ENCODE measurements at places on chromosomes 12 and 14. TPM values are rescaled to one million over a fixed set of nuclear protein-coding genes. Genes with fewer than 3 reads are reported as not detected.

NELL2 gene
- total RNA-seq: 60.2 TPM

LUM gene
- not detected for total RNA-seq

NPFF gene
- total RNA-seq: not detected

AMIGO2 gene
- total RNA-seq: 16.2 TPM

DNA sequence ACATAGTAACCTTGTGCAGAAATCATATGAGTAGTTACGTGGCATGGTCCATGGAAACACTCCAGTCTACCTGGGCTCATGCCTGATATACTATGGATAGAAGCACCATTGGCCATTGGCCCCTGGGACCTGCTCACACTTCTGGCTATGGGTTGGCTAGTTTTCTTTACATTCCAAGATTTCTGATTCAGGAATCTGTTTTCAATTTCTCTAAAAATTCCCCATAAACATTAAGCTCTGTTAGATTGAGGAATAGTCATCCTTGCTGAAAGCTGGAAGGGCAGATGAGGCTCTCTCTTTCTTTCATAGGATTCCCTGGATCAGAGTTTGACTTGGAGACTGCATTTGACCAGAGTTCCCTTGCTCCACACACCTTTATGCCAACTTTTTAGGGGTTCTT lies 37.3 kb upstream of the RAP1B start:
- DNase-seq: no peak

GRCh38 chr14:104400355-104400754 lies 179.2 kb upstream of the C14orf180 start:
- DNase-seq: no peak

GRCh38 chr14:89862856-89863255 lies 91.7 kb downstream of the EFCAB11 start:
- DNase-seq: no peak

GRCh38 chr12:99436584-99436983 lies 211.0 kb upstream of the GARIN6 start:
- no peak for DNase-seq

DNA sequence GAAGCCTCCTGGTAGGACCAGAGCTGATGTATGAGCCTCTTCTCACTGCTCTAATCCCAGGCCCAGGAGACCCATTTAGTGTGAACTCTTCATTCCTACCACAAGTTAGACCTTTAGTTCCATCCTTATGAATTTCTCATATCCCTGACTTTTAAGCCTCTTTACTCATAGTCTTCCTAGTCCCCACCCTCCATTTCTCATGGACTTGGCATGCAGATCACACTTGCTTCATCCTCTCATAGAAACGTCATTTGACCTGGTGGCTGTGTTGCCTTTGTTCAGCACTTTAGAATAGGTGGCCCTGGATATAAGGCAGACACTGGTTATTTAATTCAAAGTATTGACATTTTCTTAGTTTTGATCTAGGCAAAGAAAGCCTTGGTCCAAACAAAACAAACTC lies 99.5 kb downstream of the SLC16A7 start:
- DNase-seq: no peak

DNA sequence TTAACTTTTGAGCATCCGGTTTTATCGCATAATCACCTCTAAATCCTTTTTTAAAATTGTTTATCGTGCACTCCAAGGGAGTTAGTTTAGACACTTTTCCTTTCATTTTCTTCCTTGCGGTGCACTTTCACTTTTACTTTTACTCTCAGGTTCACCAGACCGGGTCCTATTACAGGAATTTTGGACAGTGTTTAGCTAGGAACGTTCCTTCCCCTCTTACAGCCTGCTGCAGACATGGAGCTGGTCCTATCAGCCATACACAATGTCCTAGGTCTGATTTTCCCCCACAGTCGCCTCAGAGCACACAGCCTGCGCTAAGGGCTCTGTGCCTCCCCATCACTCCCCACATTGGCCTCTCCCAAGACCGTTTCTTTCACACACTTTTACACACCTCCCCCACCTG lies 103.9 kb downstream of the ALG10 start:
- no peak for DNase-seq

DNA sequence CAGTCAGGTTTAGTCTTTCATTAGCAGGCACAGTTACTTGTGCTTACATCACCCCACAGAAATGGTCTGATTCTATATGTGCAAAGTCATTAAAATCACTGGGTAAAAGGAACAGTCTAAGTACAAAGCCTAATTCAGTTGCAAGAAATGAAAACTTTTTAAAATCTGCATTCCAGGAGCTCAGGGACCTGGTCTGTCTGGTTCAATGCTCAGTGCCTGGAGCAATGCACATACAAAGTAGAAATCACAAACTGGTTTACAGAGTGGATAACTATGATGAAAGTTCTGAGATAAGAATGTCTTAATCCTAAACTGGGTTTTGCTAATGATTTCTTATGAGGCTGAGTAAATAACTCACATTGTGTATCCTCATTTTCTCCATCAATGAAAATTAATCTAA lies 28.7 kb downstream of the LMNTD1 start:
- no peak for DNase-seq

GRCh38 chr12:126419131-126419530 lies 1353.9 kb downstream of the AACS start:
- DNase-seq: no peak

GRCh38 chr12:54437243-54437642 lies 18.2 kb upstream of the ITGA5 start:
- no peak for DNase-seq

DNA sequence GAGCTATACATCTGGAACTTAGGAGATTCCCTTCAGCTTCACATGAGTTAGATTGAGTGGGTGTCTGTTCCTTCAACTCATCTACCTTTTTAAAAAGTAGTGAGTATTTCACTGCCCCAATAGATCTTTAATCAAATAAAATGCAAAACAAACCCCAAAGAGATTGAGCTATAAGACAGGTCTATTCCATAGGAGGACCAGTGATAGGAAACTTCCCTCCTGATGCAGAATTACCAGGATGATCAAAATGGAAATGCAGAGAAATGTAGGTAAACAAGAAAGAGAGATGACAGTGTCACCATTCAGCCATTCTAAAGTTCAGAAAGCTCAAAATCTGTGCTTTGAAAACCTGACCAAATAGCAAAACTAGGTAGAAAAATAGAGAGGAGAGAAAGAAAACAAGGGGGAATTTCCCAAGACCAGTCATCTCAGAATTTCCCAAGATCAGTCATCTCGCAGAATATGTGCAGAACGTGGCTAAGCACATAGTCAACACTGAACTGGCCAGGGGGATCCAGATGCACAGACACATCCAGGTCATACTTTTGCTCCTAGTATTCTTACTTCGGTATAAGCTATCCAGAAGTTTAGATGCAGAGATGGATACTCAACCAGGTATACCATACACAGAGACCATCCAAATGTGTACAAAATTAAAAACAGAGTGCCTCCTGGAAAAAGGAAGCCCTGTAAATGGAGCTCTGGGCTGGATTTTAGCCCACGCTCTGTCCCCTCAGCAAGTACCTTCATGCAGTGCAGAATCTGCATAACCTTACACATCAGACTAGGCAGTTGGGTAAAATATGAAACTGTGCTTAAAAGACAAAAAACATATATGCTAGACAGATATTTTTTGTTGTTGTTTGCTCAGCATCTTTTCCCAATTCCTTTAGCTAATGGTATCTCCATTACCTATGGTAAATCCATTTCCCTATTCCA lies 27.4 kb downstream of the SLC41A2 start:
- no peak for DNase-seq

GRCh38 chr12:56247923-56248322 lies 10.3 kb downstream of the ANKRD52 start:
- DNase-seq: no peak

DNA sequence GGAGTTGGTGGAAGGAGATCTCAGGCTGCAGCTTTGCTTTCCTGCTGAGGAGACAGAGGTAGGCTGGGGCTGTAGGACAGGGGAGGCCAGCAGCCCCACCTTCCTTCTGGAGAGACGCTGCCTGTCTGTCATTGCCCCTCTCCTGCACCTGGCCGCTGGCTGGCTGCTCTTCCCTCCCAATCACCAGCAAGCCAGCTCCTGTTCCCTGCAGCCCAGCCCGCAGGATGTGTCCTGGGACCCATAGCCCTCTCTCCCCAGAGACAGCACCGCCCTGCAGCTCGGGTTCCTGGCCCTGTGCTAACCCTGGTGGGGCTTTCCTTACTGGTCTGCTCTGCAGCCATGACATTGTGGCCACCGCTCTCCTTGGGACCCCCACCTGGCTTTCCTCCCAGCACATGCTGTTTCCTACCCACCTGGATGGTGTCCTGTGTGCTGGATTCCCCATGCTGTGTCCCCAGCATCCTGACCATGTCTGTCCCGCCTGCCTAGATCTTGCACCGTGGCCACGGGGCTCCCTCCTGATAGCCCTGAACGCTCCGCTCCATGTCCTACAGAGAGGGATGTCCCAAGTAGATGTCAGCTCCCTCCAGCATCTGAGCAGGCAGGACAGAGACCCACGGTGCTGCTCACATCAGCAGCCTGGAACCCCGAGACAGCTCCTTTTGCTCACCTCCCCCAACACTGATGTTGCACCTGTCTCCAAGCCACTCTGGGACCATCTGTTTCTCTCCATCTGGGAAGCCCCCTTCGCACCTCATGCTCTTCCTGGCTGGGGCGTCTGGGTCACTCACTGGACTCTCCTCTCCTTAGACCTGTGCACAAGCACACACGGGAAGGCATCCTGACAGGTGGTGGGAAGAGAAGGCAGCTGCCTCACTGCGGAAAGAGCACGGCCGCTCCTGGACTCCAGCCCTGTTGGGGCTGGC lies 1.1 kb upstream of the MTA1 start:
- DNase-seq: no peak

GRCh38 chr14:43306053-43306452 lies 1201.0 kb downstream of the FSCB start:
- DNase-seq: no peak

GRCh38 chr14:105700622-105701288 lies 174.4 kb downstream of the TMEM121 start:
- DNase-seq: no peak

- no peak for DNase-seq
Observed at GRCh38 chr12:126967152-126967551, 1299.8 kb upstream of the TMEM132C start.

All from CD8-positive, alpha-beta memory T cell (primary cell).